Ovary (tissue), 10 donors: ENCODE measurements at places on chromosomes 2 and 18. TPM values are rescaled to one million over a fixed set of nuclear protein-coding genes. Genes with fewer than 3 reads are reported as not detected.

DNA sequence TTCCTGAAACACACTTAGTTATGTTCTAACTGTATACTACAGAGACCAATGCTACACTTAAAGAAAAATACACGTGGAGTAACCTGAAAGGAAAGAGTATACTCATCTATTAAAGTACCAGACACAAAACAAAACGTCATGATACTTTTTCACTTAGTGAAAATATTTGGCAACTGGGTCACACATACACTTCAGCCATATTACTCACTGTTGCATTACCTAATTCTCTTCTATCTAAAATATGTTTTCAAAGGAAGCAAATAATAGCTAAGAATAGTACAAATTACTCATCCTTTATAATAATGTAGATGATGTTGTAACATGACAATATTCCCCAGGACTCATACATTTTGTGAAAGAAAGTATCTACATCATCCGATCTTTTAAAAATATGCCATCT lies 76.5 kb upstream of the EPB41L3 start:
- H3K4me3 ChIP-seq: no peak overlapping the region
- no peaks in the 10 kb centered on the region for H3K27me3 ChIP-seq
- no peaks in the 10 kb centered on the region for H3K4me1 ChIP-seq
- H3K36me3 ChIP-seq: no peaks in the 10 kb centered on the region
- no peak for DNase-seq
- no peak overlapping the region for H3K27ac ChIP-seq

GRCh38 chr2:149799013-149799705 lies 211.6 kb upstream of the MMADHC start:
- no peak overlapping the region for H3K4me3 ChIP-seq
- no peaks in the 10 kb centered on the region for H3K36me3 ChIP-seq
- no peak for DNase-seq
- no peaks in the 10 kb centered on the region for H3K27me3 ChIP-seq

DNA sequence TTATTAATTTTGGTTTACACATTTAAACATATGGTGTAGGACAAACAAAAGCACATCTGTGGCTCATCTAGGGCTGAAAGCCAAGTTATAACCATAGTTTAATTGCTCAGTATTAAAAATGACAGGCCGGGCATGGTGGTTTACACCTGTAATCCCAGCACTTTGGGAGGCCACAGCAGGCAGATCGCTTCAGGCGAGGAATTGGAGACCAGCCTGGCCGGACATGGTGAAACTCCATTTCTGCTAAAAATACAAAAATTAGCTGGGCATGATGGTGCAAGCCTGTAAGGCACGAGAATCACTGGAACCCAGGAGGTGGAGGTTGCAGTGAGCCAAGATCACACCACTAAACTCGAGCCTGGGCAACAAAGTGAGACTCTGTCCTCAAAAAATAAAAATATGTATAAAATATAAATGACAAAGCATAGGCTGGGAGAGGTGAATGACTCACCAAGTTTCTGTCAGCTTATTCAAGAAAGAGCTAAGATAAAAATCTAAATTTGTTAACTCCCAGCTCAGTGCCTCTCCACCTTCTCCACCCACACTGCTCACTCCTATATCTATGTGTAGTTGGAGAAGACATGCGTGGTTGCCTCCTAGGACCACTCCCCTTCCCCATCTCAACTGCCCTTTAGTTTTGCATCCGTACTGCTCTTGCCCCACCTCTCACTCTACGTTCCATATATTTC lies 79.2 kb upstream of the PID1 start:
- no peak overlapping the region for H3K4me3 ChIP-seq
- no peak overlapping the region for H3K27ac ChIP-seq

- no peaks in the 10 kb centered on the region for H3K4me1 ChIP-seq
- no peak for DNase-seq
Observed at GRCh38 chr2:45134014-45134413, 124.8 kb upstream of the SIX2 start.

- no peak overlapping the region for H3K27ac ChIP-seq
- no peaks in the 10 kb centered on the region for H3K36me3 ChIP-seq
- H3K4me3 ChIP-seq: no peak overlapping the region
- H3K4me1 ChIP-seq: no peaks in the 10 kb centered on the region
Observed at GRCh38 chr2:126837966-126838715, 60.5 kb upstream of the TEX51 start.

DNA sequence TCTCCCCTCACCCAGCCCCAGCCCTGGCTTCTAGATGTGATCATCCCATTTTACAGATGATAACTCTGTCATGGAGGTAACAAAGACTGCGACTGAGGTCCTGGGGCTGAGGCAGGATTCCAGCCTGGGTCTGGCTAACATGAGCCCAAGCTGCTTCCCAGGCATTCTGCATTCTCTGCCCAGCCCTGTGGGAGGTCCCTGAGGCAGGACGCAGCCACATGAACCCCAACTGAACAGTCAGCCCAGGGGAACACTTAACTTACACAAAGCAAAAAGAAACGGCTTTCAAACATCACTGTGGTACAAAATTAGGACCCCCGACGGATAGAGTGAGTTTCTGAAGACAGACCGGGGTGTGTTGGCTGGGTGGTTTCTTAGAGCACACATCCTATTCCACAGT lies 135.3 kb downstream of the ACKR3 start:
- H3K4me1 ChIP-seq: no peaks in the 10 kb centered on the region
- no peaks in the 10 kb centered on the region for H3K36me3 ChIP-seq
- H3K4me3 ChIP-seq: no peak overlapping the region
- H3K27ac ChIP-seq: no peak overlapping the region
- DNase-seq: no peak

DNA sequence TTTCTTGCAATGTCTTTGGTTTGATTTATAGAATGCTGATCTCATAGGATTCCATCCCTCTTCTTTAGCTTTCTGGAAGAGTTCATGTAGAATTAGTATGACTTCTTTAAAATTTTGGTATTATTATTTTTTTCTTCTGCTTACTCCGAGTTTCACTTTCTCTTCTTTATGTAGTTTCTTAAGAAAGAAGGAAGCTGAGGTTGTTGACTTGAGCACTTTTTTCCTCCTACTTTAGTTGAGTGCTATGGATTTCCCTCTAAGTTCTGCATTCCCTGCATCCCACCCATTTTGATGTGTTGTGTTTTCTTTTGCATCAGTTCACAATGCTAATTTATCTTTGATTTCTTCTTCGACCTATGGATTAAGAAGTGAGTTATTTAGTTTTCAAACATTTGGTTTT lies 78.9 kb upstream of the SPRED2 start:
- no peak overlapping the region for H3K4me3 ChIP-seq
- DNase-seq: no peak
- no peak overlapping the region for H3K27ac ChIP-seq
- peaks cover 2% of the 10 kb centered on the region for H3K4me1 ChIP-seq

DNA sequence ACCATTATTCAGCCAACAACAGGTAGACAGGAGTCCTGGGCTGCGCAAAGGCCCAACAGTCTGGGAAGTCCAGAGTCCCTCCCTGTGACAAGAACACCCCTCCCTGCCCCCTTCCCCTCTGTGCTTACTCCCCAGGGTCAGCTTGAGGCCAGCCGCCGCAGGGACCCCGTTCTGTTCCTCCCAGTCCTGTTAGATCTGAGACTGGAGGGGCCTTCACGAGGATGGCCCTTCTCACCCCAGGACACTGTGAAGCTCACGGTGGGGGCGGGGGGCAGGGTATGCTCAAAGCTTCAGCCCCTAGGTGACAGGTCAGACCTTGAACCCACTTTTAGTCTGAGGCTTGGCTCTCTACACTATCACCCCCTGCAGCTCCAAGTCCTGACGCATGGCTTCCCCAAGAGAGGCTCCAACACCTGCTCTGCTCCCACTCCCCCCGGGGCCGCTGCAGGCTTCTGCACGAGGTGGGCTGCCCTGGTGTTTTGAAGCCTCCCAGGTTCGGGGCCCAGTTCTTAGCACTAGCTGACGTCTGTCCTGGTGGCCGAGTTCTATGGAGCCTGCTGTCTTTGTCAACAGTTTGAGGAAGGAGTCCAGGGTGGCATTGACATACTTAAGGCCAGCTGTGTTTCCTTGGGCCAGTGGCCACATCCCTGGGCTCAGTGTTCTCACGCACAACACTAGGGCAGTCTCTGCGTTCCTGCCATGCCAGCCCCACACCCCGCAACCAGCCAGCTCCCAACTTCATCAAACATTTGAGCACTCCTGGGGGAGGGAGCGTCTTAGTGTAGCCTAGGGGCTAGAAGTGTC lies 37.2 kb upstream of the HPCAL1 start:
- DNase-seq: no peak
- H3K27me3 ChIP-seq: no peaks in the 10 kb centered on the region
- H3K36me3 ChIP-seq: no peaks in the 10 kb centered on the region
- no peak overlapping the region for H3K27ac ChIP-seq
- H3K4me1 ChIP-seq: no peaks in the 10 kb centered on the region
- H3K4me3 ChIP-seq: no peak overlapping the region

DNA sequence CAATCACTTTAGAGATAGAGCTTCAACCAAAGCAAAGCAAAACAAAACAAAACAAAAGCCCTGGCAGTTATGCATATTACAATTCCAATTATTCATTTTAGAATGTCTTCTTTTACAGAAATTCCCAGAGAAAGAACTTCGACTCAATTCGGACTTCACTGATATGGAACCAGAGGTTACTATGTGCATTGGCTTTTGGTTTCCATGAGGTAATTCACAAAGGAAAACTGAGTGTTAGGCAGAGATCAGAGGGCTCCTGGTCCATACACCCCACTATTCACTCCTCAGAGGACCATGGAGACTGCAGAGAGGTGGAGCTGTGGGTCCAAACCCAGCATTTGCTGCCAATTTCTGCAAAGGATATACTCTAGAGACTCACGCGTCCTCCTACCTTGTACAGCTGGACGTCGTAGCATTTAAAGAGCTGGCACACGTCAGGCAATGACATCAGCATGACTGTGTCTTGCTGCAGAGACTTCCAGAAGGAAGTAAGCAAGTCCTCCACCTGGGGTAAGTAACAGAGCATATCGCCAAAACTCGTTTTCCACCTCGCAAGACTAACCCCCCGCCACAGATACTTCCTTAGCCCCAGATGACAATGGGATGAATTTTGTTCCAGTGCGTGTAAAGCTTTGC lies 31.3 kb upstream of the CREG2 start:
- no peak overlapping the region for H3K4me3 ChIP-seq
- DNase-seq: no peak
- no peak overlapping the region for H3K27ac ChIP-seq
- no peaks in the 10 kb centered on the region for H3K27me3 ChIP-seq
- no peaks in the 10 kb centered on the region for H3K36me3 ChIP-seq

GRCh38 chr18:40926679-40927078 lies 1028.4 kb upstream of the PIK3C3 start:
- no peaks in the 10 kb centered on the region for H3K36me3 ChIP-seq
- no peaks in the 10 kb centered on the region for H3K4me1 ChIP-seq
- H3K27ac ChIP-seq: no peak overlapping the region
- H3K27me3 ChIP-seq: no peaks in the 10 kb centered on the region
- no peak overlapping the region for H3K4me3 ChIP-seq

GRCh38 chr18:72128649-72129048 lies 415.5 kb downstream of the CBLN2 start:
- no peak overlapping the region for H3K27ac ChIP-seq

- no peak overlapping the region for H3K27ac ChIP-seq
- no peak for DNase-seq
- H3K4me3 ChIP-seq: no peak overlapping the region
- no peaks in the 10 kb centered on the region for H3K4me1 ChIP-seq
- H3K36me3 ChIP-seq: no peaks in the 10 kb centered on the region
Observed at GRCh38 chr2:203897544-203897943, 30.0 kb downstream of the CTLA4 start.

GRCh38 chr18:51651761-51652160 lies 454.3 kb upstream of the MEX3C start:
- H3K27ac ChIP-seq: no peak overlapping the region
- no peaks in the 10 kb centered on the region for H3K4me1 ChIP-seq
- no peak overlapping the region for H3K4me3 ChIP-seq
- no peaks in the 10 kb centered on the region for H3K36me3 ChIP-seq

The TFCP2L1 gene
- 0.13 TPM for total RNA-seq

The ACTG2 gene
- total RNA-seq: 42.6 TPM

The SELENOI gene
- 7.3 TPM for total RNA-seq

The PIEZO2 gene
- 3.5 TPM for total RNA-seq

The RAB6D gene
- total RNA-seq: 0.08 TPM

The ADRA2B gene
- 1.0 TPM for total RNA-seq

The NEMP2 gene
- 6.4 TPM for total RNA-seq

The SERPINB3 gene
- not detected for total RNA-seq

The XIRP2 gene
- total RNA-seq: not detected

The KIAA2012 gene
- 1.00 TPM for total RNA-seq

The LINC00305 gene
- total RNA-seq: not detected
